Cardiac ventricle fibroblast (primary cell): ENCODE measurements at places on chromosomes 4 and X. TPM values are rescaled to one million over a fixed set of nuclear protein-coding genes. Genes with fewer than 3 reads are reported as not detected.

RAB33A gene
- total RNA-seq = 0.15 and 0.19 TPM in 2 replicates

LRBA gene
- total RNA-seq = 13.8 and 17.8 TPM in 2 replicates

KLB gene
- total RNA-seq = 0.05 TPM in 1 of 2 replicates, not detected in the other

MAGT1 gene
- 47.1 and 72.7 TPM in 2 replicates for total RNA-seq

PCDH7 gene
- 28.4 and 30.1 TPM in 2 replicates for total RNA-seq
